Inflammatory macrophage (primary cell): ENCODE measurements at places on chromosomes 11 and 22.

- no peak for DNase-seq
Observed at GRCh38 chr11:73420136-73420535, 43.9 kb downstream of the RELT start.

- no peak for DNase-seq
Observed at GRCh38 chr11:102263379-102264003, 53.8 kb upstream of the BIRC3 start.

DNA sequence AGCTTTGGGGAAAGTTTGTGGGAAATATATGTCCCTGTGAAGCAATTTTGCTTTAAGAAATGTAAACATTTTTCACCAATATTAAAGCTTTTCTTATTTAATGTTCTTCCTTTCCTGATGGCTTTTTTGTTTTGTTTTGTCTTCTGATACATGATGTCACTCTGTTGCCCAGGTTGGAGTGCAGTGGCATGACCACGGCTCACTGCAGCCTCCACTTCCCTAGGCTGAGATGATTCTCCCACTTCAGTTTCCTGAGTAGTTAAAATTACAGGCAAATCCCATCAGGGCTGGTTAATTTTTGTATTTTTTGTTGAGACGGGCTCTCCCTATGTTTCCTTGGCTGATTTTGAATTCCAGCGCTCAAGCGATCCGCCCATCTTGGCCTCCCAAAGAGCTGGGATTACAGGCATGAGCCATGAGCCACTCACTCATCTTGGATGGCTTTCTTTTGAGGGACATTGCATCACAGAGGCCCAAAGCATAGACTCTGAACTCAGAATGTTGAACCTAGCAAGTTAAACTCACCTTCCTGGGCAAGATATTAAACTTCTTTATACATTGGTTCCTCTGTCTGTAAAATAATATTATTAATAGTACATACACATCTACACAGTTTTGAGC lies 651 bp upstream of the CARD16 start:
- peak; percentile 38 for DNase-seq

DNA sequence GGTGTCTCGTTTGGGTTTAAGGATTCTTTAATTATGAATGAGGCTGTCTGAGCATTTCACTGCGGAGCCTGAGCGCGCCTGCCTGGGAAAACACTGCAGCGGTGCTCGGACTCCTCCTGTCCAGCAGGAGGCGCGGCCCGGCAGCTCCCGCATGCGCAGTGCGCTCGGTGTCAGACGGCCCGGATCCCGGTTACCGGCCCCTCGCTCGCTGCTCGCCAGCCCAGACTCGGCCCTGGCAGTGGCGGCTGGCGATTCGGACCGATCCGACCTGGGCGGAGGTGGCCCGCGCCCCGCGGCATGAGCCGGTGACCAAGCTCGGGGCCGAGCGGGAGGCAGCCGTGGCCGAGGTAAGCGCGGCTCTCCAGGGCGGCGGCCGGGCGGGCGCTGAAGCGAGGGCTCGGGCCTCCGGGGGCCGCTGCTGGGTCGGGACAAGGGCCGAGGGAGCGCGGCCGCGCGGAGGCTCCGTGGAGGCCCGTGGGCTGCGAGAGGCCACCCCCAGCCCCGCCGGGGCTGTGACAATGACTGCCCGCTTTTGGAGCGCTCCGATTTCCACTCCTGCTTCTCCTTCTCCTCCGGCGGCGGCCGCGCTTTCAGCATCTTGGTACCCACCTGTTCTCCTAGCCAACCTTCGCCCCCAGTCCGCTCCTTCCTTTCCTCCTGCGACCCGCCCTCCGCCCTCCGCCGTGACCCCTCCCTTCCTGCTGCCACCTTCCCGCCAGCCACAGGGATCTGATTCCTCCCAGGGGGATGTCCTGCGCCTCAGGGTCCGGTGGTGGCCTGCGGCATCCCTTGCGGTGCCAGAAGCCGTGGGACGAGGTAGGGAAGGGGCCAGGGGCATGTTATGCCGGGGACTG lies at the start of gene EXT2:
TSS of gene EXT2 (plus strand) at position 173 of the 854 bp plus-strand sequence. CDS start 12,035 bp downstream, outside the sequence.
- peak; percentile 88 for DNase-seq

DNA sequence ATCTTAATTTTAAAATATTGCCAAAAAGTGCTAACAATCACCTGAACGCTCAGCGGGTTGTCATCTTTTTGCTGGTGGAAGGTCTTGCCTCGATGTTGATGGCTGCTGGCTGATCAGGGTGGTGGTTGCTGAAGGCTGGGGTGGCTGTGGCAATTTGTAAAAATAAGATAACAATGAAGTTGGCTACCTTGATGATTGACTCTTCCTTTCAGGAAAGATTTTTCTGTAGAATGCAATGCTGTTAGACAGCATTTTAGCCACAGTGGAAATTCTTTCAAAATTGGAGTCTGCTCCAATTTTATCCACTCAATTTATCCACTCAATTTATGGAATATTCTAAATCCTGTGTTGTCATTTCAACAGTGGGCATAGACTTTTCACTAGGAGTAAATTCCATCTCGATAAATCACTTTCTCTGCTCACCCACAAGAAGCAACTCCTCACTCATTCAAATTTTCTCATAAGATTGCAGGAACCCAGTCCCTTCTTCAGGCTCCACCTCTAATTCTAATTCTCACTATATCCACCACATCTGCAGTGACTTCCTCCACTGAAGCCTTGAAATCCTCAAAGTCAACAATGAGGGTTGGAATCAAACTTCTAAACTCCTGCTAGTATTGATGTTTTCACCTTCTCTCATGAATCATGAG lies 78.8 kb downstream of the LINC01488 start:
- no peak for DNase-seq

- no peak for DNase-seq
Observed at GRCh38 chr22:47166446-47167016, 404.1 kb downstream of the TBC1D22A start.

GRCh38 chr11:66891851-66892660 lies 35.2 kb downstream of the LRFN4 start:
- DNase-seq = peak; percentile 39
